ENCODE measurements at places on chromosomes 1 and 21.

DNA sequence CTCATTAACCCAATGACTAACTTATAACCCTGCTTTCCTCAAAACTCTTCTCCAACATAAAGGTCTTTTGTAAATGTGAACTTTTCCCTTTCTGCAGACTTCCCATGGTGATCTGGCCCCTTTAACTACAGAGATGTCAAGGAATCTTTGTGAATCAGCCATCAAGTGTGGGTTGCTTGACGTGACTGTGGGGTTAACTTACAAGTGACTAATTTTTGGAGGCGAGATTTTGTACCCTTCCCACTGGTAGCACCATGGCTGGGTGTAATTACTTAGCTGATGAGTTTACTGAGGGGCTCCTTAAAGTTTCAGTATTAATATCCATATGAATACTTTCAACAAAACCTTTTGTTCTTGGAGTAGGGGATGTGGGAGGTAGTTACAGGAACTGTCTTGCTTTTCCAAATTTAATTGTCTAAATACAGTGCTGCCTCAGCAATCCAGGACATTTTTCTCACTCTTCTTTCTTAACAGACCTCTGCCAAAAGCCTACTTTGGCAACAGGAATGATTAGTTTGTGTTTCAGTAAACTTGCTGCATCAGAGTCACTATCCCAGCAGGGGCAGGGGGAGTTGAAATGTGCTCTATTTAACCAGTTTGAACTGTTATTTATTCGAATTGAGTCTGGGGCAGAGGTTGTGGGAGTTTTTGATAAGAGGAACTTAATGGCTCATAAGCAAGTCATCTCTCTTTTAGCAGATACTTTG is 217.3 kb upstream of the FGGY start:
- DNase-seq = no peak

DNA sequence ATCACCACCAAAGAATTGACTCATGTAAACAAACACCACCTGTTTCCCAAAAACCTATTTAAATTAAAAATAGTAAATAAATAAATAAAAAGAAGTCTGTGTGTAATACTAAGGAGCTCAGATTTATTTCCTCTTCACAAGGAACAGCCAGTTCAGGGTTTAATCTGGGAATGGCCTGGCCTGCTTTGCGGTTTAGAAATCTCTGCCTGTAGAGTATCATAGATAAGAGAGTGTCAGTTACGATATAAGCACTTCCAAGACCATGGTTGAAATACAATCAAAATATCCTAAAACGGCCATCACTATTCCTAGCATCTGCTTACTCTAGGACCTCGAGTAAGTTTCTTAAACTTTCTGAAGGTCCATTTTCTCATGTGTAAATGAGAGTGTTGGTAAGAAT is 274.4 kb downstream of the PLPP3 start:
- no peak for DNase-seq

- DNase-seq = no peak
Observed at GRCh38 chr1:211606914-211607753, 28.2 kb upstream of the SLC30A1 start.

- DNase-seq = no peak
Observed at GRCh38 chr1:156959414-156959813, 39.0 kb downstream of the LRRC71 start.

DNA sequence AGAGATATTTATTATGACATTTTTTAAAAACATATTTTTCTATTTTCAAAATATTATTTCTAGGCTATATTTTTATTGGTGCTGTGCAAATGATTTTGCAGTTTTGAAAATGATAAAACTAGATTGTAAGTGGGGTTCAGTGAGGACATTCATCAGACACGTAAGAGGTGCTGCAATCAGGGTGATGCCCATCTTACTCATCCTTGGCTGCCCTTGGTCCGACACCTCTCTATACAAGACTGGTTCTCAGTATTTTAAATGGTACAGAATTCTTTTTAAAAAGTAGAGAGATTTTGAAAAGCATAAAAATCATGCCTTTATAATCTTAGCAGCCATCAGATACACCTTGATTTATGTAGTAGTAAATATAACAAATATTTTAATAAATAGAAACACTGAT is 24.0 kb downstream of the HENMT1 start:
- no peak for DNase-seq

- no peak for DNase-seq
Observed at GRCh38 chr1:178530037-178530402, 17.1 kb downstream of the TEX35 start.

- DNase-seq = no peak
Observed at GRCh38 chr1:169521226-169521625, 35.5 kb upstream of the SLC19A2 start.
